Heart left ventricle (tissue), 16 donors: ENCODE measurements at places on chromosomes 4 and X.

DNA sequence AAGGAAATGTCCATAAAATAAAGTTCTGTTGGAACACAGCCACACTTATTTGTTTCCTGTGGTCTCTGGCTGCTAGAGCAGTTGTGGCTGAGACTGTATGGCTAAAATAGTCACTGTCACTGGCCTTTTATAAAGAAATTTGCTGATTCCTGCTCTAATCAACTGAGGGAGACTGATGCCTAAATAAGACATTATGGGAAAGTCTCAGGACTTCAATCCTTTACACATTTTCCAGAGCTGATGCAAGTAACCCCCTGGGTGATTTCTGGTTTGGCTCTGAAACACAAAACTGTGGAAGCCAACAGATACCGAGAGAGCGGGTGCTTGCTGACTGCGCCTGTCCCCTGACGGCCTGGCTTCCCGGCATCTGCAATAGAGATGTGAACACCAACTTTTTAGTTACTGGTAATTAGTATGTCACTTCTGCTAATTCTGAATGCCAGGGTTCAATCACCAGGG, 64.0 kb downstream of the POLR2B start:
- H3K27ac ChIP-seq: peak overlapping the region; percentile 86
- H3K4me1 ChIP-seq: peaks cover 11% of the 10 kb centered on the region
- no peak overlapping the region for H3K4me3 ChIP-seq

- no peaks in the 10 kb centered on the region for H3K36me3 ChIP-seq
- no peak overlapping the region for H3K4me3 ChIP-seq
- H3K27me3 ChIP-seq: no peaks in the 10 kb centered on the region
- H3K27ac ChIP-seq: no peak overlapping the region
Measured at GRCh38 chr4:12139296-12139695, 710.6 kb upstream of the HS3ST1 start.

DNA sequence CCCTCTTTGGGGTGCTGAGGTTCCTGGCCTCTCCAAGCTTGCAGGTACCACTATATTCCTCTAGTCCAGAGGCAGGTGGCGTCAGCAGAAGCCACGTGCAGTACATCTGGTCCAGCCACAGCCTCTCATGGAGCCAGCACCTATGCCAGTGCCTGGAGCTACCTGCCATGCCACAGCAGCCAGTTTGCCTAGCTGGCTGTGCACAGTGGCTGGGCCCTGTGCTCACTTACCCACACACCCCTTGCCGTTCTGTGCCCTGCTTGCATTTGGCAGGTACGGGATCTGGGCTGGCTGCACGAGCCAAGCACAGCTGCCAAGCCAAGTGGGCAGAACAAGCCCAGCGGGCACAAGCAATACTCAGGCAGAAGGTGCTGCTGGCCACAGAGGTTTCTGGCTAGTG, 601.1 kb downstream of the EPHA5 start:
- H3K27me3 ChIP-seq: no peaks in the 10 kb centered on the region
- no peaks in the 10 kb centered on the region for H3K4me1 ChIP-seq
- no peak for DNase-seq
- no peak overlapping the region for H3K4me3 ChIP-seq
- no peaks in the 10 kb centered on the region for H3K36me3 ChIP-seq

DNA sequence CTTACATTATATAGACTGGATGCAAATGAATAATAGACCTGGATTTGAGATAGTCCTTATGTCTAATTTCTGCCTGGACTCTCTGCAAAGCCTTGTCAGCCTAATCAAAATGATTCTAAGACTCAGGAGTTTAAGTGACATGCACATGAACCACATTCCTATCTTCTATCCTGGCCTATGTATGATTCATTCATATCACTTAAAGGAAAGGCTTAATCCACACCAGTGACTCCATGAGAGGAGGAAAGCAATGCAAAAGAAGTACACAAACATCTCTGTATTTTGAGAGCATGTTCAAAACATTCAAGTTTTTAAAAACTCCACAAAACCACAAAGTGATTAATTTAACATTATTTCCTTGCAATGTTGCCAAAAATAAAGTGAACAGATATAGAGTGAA, 14.6 kb downstream of the AMOT start:
- no peak overlapping the region for H3K4me3 ChIP-seq
- no peak overlapping the region for H3K27ac ChIP-seq
- no peaks in the 10 kb centered on the region for H3K27me3 ChIP-seq
- DNase-seq: no peak

GRCh38 chr4:185730849-185731608, 81.0 kb downstream of the SORBS2 start:
- H3K4me1 ChIP-seq: peaks cover 80% of the 10 kb centered on the region
- H3K36me3 ChIP-seq: no peaks in the 10 kb centered on the region
- H3K27me3 ChIP-seq: no peaks in the 10 kb centered on the region
- H3K4me3 ChIP-seq: no peak overlapping the region
- no peak overlapping the region for H3K27ac ChIP-seq

- no peaks in the 10 kb centered on the region for H3K27me3 ChIP-seq
- DNase-seq: no peak
- H3K4me1 ChIP-seq: no peaks in the 10 kb centered on the region
- H3K27ac ChIP-seq: no peak overlapping the region
- no peaks in the 10 kb centered on the region for H3K36me3 ChIP-seq
Measured at GRCh38 chrX:122464341-122464740, 719.7 kb upstream of the GRIA3 start.
